Stimulated activated CD8-positive, alpha-beta memory T cell treated with anti-CD3 and anti-CD28 coated beads, Interleukin-4, amount 100 ng/mL, for 4 hours (primary cell): ENCODE measurements at places on chromosomes 12 and 14.

GRCh38 chr12:26195641-26196420, 458 bp downstream of the SSPN start:
- no peak for DNase-seq

- peak; percentile 63 for DNase-seq
Observed at GRCh38 chr12:48189331-48190125, 6.1 kb downstream of the CCDC184 start.

DNA sequence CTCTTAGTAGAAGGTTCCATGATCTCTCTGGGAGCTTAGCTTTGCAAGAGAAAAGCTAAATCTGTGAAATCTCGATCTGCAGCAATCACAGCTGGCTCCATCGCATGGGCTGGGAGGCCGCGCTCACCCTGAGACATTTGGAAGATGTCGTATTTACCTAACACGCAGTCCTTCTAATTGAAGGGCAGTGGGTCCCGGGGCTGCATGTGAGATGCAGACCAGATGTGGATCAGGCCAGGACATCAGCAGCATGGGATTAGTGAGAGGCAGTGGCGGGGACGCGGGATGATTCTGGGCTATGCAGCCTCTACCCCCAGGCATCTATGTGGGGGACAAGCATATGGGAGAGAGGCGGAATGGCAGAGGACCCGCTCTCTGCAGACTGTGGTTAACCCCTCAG, 312.4 kb upstream of the RTL1 start:
- no peak for DNase-seq

GRCh38 chr14:36755756-36756155, 94.1 kb downstream of the PAX9 start:
- DNase-seq: no peak

DNA sequence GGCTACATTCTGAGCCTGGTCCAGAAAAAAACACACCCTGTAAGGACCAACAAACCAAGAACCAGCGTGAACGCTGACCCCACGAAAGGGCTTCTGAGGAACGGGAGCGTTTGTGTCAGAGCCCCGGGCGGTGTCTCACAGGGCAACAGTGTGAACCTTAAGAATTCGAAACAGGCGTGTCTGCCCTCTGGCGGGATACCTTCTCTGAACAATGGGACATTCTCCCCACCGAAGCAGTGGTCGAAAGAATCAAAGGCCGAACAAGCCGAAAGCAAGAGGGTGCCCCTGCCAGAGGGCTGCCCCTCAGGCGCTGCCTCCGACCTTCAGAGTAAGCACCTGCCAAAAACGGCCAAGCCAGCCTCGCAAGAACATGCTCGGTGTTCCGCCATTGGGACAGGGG, 7.9 kb downstream of the DACT1 start:
- DNase-seq: no peak

DNA sequence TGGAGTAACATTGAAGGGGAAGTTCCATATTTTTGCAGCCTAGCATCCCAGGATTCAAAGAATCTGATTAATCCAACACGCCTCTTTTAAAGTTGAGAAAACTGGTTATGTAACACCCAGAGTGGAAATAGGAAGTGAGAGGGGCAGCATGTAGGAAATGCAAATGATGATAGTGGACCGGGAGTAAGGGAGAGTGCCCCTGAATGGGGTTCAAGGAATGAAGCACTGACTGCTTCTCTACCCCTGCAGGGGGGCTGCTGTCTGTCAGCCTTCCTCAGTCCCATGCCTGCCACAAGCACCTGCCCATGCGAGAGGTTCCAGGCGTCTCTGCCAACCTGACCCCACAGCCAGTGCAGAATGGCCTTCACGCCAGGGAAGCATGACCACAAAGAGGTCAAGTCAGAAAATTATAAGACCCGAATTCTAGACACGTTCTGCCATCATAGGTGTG, 126.5 kb upstream of the CCND2 start:
- DNase-seq: no peak

DNA sequence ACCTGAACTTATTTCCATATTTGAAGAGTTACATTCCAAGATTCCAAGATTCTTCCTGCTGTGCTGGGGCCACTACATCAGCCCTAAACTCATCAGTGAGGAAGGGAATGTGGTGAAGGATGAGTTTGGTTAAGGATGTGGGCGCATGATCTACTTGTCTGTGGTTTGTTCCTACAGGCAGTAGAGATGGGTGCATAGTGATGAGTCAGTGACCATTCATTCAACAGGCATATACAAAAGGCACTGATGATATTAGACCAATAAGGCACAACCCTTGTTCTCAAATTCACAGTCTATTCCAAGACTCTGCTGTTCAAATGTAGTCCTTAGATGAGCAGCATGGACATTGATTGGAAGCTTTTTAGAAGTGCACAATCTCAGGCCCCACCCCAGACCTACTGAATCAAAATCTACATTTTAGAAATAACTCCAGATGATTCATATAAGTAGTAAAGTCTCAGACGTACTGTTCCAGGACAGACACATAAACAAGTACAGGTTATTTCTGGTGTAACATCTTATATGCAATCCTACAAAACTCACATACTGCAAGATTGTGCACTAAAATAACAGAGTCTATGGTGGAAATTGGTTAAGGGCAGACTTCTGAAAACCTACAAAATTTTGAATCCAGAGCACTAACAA, 47.7 kb upstream of the MAP3K9 start:
- no peak for DNase-seq

DNA sequence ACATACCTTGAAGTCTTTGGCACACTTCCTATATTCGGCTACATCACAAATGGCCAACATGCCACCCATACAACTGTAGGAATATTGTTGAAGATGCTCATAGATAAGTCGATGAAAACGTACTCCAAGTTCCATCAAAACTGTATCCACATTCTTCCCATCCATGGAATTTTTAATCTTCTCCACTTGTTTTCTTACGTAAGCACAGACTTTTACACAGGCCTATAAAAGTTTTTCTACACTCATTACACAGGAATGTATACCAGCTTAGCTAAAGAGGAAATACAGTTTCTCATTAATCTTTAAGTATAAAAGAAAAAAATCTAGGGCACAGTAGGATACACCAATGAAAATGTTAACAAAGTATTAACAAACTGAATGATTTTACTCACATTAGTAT, 59.1 kb downstream of the EXOC5 start:
- DNase-seq: no peak

- no peak for DNase-seq
Observed at GRCh38 chr14:99820702-99821331, 27.6 kb downstream of the EML1 start.

GRCh38 chr12:68264158-68264855, 10.9 kb upstream of the IL22 start:
- DNase-seq: no peak

GRCh38 chr12:38783304-38783703, 122.1 kb downstream of the CPNE8 start:
- no peak for DNase-seq

GRCh38 chr12:8855891-8856290, 33.5 kb downstream of the A2ML1 start:
- no peak for DNase-seq

- DNase-seq: no peak
Observed at GRCh38 chr14:72610831-72611200, 283.1 kb downstream of the DPF3 start.
